Mammary epithelial cell (primary cell): ENCODE measurements at places on chromosomes 11 and 22.
A peak's percentile ranks its signal among the peaks of the same experiment; 100 is the strongest.

DNA sequence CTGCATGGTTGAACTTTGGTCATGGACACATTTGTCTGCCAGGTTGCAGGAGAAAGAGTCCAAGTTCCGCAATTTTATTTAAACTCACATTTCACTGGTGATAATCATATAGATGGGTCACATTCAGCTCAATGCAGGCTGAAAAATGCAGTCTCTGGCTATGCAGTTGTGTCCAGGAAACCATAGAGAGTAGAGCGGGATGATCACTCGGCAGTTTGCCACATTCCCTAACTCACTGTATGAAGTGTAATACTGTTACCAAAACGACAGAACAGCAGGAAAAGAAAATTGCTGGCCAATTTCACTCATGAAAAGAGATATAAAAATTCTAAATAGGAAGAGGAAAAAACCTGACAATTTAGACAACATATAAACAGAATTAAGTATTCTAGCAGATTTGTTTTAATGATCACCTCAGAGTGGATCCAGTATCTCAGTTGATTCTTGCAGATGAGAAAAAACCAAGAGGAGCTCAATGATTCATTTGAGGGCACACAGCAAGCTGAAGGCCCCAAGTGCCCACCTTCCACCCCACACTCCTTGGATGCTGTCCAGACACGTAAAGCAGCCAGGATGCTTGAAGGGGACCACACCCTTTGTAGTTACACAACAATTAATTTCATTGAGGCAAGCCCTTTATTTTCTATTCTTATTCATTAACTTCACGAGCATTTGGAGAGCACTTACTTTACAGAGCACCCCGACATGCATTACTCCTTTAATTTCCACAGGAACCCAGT is 422.3 kb downstream of the SOX6 start:
- DNase-seq = peak; percentile 53

- DNase-seq = no peak
These were observed 57.8 kb upstream of the RCN1 start for GRCh38 chr11:32033067-32033466.

DNA sequence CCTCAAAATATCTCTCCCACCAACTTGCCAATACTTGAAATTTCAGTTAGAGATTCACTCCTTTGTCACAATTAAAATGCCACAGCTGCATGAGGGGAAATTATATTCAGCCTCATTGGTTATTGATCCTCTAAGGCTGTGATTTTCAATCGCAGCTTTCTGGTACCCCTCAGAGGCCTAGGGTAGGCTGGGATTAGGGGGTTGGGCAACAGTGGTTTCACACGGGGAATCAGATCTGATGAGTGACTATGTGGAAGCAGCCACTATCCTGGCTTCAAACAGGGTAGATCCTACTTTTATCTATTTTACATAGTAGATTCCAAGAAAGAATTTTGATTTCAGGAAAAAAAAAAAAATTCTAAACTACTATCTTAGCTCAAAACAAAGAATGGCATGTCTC is 252.5 kb downstream of the DCDC1 start:
- no peak for DNase-seq

DNA sequence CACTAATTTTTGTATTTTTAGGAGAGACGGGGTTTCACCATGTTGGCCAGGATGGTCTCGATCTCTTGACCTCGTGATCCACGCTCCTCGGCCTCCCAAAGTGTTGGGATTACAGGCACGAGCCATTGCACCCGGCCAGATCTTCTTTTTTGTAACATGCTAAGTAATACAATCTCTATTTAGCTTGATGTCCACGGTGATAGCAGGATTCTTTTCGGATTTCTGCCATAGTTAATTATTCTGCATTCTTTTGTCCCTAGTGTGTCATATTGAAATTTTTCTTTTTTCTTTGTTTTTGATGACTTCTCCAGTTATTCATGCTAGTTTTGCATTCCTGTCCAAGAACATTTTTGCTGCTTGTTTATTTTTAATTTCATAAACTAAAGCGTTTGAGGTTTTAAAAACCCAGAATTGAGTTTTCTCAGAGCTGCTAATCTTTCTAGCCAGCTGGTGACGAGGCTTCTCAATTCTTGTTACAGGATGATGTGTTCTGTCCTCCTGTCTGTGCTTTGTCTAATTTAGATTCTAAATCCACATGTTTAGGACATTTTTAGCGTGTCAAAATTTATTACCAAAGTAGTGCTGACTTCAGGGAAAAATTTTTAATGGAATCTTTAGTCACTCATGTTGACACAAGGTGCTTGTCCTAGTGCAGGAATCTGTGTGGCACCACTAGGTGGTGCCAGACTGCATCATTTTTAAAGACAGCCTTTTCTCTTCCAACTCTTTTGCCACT is 21.8 kb downstream of the NF2 start:
- peak; percentile 69 for DNase-seq
